ENCODE measurements at places on chromosomes 7 and 10. TPM values are rescaled to one million over a fixed set of nuclear protein-coding genes. Genes with fewer than 3 reads are reported as not detected.

- H3K4me3 ChIP-seq: peak overlapping the region; percentile 47
- H3K36me3 ChIP-seq: peaks cover 8% of the 10 kb centered on the region
- no peaks in the 10 kb centered on the region for H3K27me3 ChIP-seq
Observed at GRCh38 chr10:95550073-95550672, 11.0 kb downstream of the SORBS1 start.

DNA sequence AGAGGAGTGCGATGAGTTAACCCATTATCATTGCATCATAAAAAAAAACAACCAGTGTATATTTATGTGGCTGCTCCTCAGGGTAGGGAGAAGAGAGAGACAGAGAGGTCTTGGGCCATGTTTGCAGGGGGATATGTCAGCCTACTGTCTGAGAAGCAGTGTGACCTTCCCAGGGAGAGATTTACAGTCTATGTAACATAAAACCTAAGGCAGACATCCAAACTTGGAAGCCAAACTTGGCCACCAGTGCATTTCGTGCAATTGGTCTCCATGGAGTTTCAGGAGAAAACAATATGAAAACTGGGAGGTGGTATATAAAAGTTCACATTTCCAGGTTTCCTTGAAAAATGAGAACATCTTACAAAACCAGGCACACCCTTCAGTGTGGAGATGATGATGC is 85.9 kb upstream of the CXCL12 start:
- H3K27me3 ChIP-seq: no peaks in the 10 kb centered on the region
- H3K4me3 ChIP-seq: no peak overlapping the region
- H3K36me3 ChIP-seq: no peaks in the 10 kb centered on the region
- H3K27ac ChIP-seq: no peak overlapping the region

GRCh38 chr7:137981175-137981574 is 20.7 kb downstream of the CREB3L2 start:
- peak overlapping the region; percentile 96 for H3K27ac ChIP-seq
- H3K4me1 ChIP-seq: peaks cover 100% of the 10 kb centered on the region
- peak overlapping the region; percentile 30 for H3K4me3 ChIP-seq
- no peaks in the 10 kb centered on the region for H3K36me3 ChIP-seq

DNA sequence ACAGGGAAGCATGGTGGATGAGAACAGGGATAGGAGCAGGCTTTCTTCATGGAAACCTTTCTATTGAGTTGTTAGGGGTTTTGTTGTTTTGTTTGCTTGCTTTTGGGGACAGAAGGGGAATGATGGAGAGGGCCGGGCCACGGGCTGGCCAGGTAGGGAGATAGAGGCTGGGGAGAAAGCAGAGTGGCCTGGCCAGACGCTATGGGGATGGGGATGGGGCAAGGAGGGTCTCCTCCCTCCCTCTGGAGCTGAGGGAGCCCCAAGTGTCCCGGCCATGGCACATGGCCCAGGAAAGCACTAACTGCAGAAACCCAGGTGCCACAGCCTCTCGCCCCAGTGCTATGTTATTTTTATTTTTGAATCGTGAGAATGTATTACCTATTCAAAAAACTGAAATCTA is 10.0 kb downstream of the AOC1 start:
- DNase-seq: no peak
- no peak overlapping the region for H3K27ac ChIP-seq
- no peaks in the 10 kb centered on the region for H3K4me1 ChIP-seq

GRCh38 chr7:5270788-5271187 is 12.0 kb upstream of the SLC29A4 start:
- no peaks in the 10 kb centered on the region for H3K36me3 ChIP-seq
- no peaks in the 10 kb centered on the region for H3K4me1 ChIP-seq
- no peak overlapping the region for H3K27ac ChIP-seq
- H3K27me3 ChIP-seq: no peaks in the 10 kb centered on the region

DNA sequence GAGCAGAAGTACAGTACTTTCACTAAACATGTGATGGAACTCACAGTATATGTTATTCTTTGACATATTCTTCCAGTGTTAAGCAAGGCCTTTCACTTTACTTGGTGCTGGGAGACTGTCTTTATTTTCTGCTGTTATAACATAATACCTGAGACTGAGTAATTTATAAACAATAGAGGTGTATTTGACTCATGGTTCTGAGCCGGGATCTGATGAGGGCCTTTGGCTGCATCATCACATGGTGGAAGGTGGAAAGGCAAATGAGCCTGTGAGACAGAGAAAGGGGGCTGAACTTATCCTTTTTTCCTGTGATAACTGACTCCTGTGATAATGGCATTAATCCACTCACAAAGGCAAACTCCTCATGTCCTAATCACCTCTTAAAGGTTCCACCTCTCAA is 1.4 kb downstream of the SUPV3L1 start:
- no peaks in the 10 kb centered on the region for H3K27me3 ChIP-seq
- DNase-seq: no peak
- H3K36me3 ChIP-seq: no peaks in the 10 kb centered on the region
- no peak overlapping the region for H3K27ac ChIP-seq
- peak overlapping the region; percentile 99 for H3K4me3 ChIP-seq

DNA sequence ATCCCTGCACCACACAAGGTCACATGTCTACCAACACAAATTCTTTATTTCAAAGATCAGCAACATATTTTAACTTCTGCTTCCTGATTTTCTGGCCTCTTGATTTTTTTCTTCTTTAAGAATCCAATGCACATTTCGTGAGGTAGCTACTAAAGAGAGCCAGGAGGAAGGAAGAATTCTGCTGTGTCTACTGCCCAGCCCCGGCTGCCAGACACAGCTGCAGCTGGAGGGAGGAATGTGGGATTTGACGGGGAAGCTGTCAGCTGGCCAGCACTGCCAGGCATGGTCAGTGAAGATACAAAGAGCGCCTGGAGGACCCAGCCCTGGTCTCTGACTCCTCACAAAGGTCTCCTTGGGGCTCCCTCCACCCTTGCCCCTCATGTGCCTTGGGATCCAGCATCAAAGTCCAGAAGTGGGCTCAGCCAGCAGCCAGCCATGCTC is 6.9 kb upstream of the AOC1 start:
- no peaks in the 10 kb centered on the region for H3K27me3 ChIP-seq
- no peaks in the 10 kb centered on the region for H3K4me1 ChIP-seq
- H3K27ac ChIP-seq: no peak overlapping the region
- H3K36me3 ChIP-seq: no peaks in the 10 kb centered on the region
- no peak for DNase-seq

GRCh38 chr10:78960316-78960800 is 108.4 kb upstream of the ZMIZ1 start:
- peaks cover 25% of the 10 kb centered on the region for H3K4me1 ChIP-seq
- H3K27me3 ChIP-seq: no peaks in the 10 kb centered on the region
- no peaks in the 10 kb centered on the region for H3K36me3 ChIP-seq
- H3K27ac ChIP-seq: no peak overlapping the region
- H3K4me3 ChIP-seq: peak overlapping the region; percentile 43

- peaks cover 19% of the 10 kb centered on the region for H3K4me1 ChIP-seq
- H3K36me3 ChIP-seq: no peaks in the 10 kb centered on the region
- no peak for DNase-seq
- peak overlapping the region; percentile 34 for H3K27ac ChIP-seq
Observed at GRCh38 chr10:10914144-10914543, 103.5 kb upstream of the CELF2 start.

GRCh38 chr7:81709836-81710235 is 60.0 kb downstream of the HGF start:
- H3K4me3 ChIP-seq: no peak overlapping the region
- H3K4me1 ChIP-seq: no peaks in the 10 kb centered on the region
- H3K36me3 ChIP-seq: no peaks in the 10 kb centered on the region
- H3K27ac ChIP-seq: no peak overlapping the region
- DNase-seq: no peak

- H3K4me1 ChIP-seq: peaks cover 37% of the 10 kb centered on the region
- no peaks in the 10 kb centered on the region for H3K27me3 ChIP-seq
- no peaks in the 10 kb centered on the region for H3K36me3 ChIP-seq
- H3K27ac ChIP-seq: no peak overlapping the region
- H3K4me3 ChIP-seq: no peak overlapping the region
Observed at GRCh38 chr10:88092973-88093372, 229.5 kb downstream of the PTEN start.

DNA sequence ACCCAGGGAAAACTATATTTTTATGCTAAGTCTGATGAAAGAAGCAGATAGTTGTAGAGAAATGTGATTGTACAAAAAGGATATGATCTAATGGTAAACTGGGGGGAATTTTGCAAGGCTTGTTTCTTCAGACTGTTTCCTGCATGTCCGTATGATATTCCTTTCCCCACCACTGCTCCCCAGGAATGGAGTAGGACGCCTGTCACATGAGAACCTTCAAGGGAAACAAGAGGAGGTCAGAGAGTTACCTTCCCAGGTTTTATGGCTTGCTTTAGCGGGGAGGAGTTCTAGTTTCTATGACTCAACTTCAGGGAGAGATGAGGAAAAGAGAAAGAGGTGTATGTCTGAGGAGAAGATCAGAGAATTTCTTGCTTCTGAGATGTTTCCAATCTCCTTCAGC is 16.4 kb upstream of the ITPRID1 start:
- no peaks in the 10 kb centered on the region for H3K27me3 ChIP-seq
- no peak overlapping the region for H3K4me3 ChIP-seq
- DNase-seq: no peak
- no peaks in the 10 kb centered on the region for H3K4me1 ChIP-seq
- H3K27ac ChIP-seq: no peak overlapping the region
- no peaks in the 10 kb centered on the region for H3K36me3 ChIP-seq

DNA sequence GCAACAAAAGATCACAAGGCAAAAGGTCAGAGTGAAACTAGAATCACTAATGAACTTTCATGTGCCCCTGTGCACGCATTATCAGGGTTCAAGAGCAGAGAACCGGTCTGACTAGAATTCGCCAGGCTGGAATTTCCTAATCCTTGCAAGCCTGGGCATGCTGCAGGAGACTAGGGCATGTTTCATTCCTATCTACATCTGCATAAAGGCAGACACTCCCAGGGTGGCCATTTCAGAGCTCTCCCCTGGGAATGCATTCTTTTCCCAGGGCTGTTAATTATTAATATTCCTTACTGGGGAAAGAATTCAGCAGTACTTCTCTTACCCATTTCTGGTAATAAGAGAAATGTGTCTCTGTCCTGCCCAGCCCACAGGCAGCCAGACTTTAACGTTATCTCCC is 90.5 kb downstream of the CDC14C start:
- H3K27me3 ChIP-seq: no peaks in the 10 kb centered on the region
- no peak overlapping the region for H3K27ac ChIP-seq
- H3K4me1 ChIP-seq: no peaks in the 10 kb centered on the region
- no peaks in the 10 kb centered on the region for H3K36me3 ChIP-seq
- DNase-seq: no peak
- H3K4me3 ChIP-seq: no peak overlapping the region

- H3K27ac ChIP-seq: no peak overlapping the region
- DNase-seq: no peak
- no peaks in the 10 kb centered on the region for H3K36me3 ChIP-seq
- H3K4me1 ChIP-seq: peaks cover 5% of the 10 kb centered on the region
- H3K4me3 ChIP-seq: no peak overlapping the region
- H3K27me3 ChIP-seq: no peaks in the 10 kb centered on the region
Observed at GRCh38 chr10:111831058-111831457, 352.5 kb downstream of the GPAM start.

DNA sequence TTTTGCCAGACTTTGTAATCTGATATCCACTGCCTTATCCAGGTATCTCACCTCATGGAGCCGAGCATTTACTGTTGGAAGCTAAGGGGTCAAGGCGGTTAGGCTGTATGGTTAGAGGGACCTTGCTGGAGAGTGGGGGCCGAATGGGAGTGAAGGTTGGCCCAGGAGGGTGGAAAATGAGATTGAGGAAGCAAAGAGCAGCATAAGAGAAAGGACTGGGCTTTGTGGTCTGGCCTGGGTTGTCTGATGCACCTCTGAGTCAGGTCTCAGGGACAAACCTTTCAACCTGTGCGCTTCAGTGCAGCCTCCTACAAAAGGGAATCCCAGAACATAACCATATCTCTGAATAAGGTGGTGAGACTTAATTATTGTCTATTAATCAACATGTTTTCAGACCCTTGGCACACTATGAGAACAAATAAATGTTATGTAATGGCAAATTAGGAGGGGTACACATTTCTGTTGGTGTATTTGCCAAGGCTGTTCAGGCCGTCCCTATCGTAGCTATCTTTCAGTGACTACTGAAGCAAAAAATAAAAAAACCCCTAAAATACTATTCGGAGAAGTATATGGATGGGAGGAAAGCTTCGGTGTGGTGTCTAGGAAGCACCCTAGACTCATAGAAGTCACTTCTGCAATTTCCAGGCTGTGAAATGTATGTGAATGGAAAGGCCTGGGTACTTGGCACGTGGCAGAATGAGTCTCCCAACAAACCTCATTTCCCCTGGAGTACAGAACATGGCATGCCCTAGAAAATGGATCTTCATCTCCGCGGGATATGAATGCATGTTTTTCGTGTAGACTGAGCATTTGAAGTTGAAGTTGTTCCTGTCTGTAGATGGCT is 4.3 kb downstream of the CAMK1D start:
- no peak overlapping the region for H3K4me3 ChIP-seq
- no peaks in the 10 kb centered on the region for H3K36me3 ChIP-seq
- no peak for DNase-seq
- no peaks in the 10 kb centered on the region for H3K27me3 ChIP-seq
- H3K27ac ChIP-seq: no peak overlapping the region

PGAM2 gene
- total RNA-seq: 9.5 TPM

AKR1C2 gene
- total RNA-seq: 93.3 TPM

BLNK gene
- 1.3 TPM for total RNA-seq

CCDC136 gene
- total RNA-seq: 29.3 TPM

All from thoracic aorta (tissue), 2 donors.